NCI-H1105 treated with DMSO at 0.1 percent for 48 hours (cell line): ENCODE measurements at places on chromosomes 2 and 18.

- DNase-seq, result no peak
Measured at GRCh38 chr18:60753753-60754152, 381.2 kb upstream of the MC4R start.

- no peak for DNase-seq
Measured at GRCh38 chr18:37270038-37270665, 295.4 kb downstream of the CELF4 start.

GRCh38 chr2:233832869-233833311 lies 21.4 kb downstream of the HJURP start:
- DNase-seq, result peak; percentile 23

- DNase-seq, result no peak
Measured at GRCh38 chr18:10580215-10580614, 54.4 kb downstream of the NAPG start.

- no peak for DNase-seq
Measured at GRCh38 chr2:23900541-23901322, 26.2 kb downstream of the ATAD2B start.
